ENCODE measurements at places on chromosomes 3 and 15.

GRCh38 chr3:10259798-10260197 lies 11.5 kb downstream of the TATDN2 start:
- DNase-seq, result no peak

GRCh38 chr3:98701071-98701675 lies 62.0 kb upstream of the ST3GAL6 start:
- DNase-seq, result no peak

GRCh38 chr3:22371607-22372291 lies 620.7 kb upstream of the ZNF385D start:
- DNase-seq, result no peak

DNA sequence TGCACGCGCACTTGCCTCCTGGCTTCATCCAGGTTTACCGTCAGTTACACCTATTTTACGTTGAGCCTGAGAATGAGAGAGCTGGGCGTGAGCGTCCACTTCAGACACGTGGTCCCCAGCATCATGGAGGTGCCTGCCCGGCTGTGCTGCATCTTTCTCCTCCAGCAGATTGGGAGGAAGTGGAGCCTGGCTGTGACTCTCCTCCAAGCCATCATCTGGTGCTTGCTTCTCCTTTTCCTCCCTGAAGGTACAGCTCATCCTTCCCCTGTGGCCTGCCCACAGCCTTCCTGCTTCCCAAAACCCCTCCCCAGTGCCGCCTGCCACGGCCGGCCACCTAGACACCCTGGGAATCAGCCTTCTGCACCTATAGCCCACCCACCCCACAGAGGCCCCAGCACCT lies 31.6 kb downstream of the SLC22A14 start:
- no peak for DNase-seq

DNA sequence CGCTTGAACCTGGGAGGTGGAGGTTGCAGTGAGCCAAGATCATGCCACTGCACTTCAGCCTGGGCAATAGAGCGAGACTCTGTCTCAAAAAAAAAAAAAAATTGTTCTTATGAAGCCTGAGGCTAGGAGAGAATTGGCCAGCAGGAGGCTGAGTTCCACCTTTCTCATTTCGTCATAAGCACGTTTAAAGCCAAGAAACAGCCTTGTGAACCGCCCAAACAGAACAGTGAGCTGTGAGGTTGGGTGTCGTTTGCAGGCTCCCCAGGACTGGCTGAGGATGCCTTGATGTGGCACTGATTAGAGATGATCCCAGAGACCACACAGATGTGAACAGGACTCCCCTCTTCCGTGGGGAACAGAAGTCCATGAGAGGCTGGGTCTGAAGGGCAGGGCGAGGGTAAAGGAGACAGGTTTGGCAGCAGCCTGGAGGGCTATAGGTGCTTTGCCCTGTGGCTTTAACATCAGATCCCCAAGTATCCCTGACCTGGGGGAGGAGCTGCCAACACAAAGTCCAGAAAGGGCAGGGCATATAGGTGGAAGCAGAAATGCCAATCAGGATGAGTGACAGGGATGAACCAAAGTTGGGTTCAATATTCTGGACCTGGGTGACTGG lies 52.9 kb downstream of the CLEC3B start:
- DNase-seq, result no peak

All from activated T-helper 2 cell treated with anti-CD3 and anti-CD28 coated beads, Interferon-gamma antibody, Interleukin-2, Interleukin-4, amounts not matched to agents 10 μg/mL and 5 μg/mL and 100 μg/mL, durations not matched to agents 14 hours and 24 hours and 36 hours (primary cell).